CD4-positive, alpha-beta T cell (primary cell): ENCODE measurements at places on chromosomes 12 and 14.

DNA sequence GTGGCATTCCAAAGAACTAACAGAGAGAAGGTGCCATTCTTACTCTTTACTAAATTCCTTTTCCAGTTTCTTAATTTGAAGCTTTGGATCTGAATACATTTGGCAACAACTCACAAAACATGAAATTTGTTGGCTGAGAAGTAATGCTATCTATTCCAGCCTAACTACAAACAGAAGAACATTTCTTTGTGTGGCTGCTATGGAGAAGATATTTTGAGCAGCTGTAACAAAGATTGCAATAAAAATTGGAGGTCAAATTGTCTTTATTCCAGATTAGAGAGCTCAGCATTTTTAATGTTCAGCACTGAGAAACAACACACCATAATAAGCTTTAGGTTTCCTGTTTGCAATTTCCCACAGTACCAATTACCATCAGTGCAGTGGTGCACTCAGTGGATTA lies 835.8 kb upstream of the FLRT2 start:
- DNase-seq, result no peak

- no peak for DNase-seq
These were observed 127.5 kb downstream of the TMX1 start for GRCh38 chr14:51367600-51367931.

- no peak for DNase-seq
These were observed 83.0 kb upstream of the PIWIL1 start for GRCh38 chr12:130254461-130255276.

DNA sequence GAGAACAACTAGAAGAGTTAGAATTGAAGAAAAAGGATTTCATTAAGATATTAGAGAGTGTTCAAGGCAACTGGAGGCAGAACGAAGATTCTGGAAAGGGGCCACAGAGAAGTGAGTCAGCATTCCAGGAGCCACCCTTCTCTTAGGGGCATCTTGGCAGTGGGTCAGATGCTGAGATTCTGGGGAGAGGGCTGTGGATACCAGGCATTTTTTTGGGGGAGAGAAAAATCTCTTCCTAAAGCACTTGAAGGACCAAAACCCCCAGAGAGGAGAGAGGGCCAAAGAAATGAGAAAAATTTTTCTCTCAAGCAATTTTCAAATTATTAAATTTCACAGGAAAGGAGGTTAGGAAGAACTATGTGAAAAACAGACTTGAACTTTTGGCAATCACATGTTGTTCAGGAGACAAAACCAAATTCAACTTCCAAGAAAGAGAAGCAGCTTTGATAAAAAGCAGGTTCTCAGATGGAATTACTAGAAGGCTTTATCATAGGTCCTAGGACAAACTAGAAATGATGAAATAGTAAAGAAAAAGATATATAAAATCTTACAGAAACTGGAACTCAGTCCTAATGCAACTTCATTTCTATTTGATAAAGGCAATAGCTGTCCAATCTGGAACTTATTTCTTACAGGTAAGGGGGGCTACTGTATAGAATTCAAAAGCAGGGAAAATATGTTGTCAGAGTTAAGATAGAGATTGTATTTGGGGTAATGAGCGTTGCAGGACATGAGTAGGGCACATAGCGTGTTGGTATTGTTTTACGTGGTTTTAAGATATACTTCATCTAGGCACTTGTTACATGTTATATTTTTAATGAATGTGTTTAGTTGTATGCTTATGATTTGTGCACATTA lies 1.1 kb upstream of the CLEC2D start:
- no peak for DNase-seq

GRCh38 chr12:80293347-80293746 lies 150.7 kb upstream of the PTPRQ start:
- no peak for DNase-seq

DNA sequence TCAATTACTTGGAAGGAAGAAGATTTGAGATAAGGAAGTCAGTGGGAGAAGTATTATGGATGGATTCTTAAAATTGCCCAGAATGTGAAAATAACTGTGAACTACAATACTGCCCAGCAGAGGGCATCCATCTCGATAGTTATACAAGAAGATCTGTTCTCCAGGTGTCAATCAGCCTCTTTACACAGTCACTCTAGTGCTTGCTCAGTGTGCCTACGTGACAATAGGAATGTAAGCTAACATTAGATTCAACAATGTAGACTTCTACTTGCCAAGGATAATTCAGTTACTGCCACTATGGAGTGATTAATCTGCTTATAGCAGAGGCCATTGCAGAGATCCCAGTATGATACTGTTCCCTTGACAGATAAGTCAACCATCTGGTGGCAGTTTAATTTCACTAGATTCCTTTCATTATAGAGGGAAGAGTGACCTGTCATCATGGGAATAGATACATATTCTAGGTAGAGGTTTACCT lies 10.6 kb upstream of the MAP4K5 start:
- DNase-seq, result peak; percentile 53

DNA sequence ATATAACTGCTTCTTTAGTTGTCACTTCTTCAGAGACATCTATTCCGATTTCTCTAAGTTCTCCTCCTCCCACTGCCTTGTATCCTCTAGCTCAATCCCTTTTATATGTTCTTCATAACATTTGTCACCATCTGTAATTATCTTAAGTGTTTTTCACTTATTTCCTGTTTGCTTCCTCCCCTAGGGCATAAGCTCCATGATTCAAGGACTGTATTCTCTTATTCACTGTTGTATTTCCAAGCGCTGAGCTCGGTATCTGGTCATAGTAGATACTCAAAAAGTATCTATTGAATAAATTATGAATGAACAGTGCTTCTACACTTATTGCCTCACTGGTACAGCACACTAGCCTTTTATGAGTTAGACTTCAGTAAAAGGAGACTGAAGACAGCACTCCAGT lies 109.0 kb upstream of the TMPO start:
- DNase-seq, result no peak

- DNase-seq, result no peak
These were observed 209.1 kb downstream of the TTC7B start for GRCh38 chr14:90607141-90607540.
